Smooth muscle cell of bladder (primary cell): ENCODE measurements at places on chromosomes 2 and 18. TPM values are rescaled to one million over a fixed set of nuclear protein-coding genes. Genes with fewer than 3 reads are reported as not detected.

INHA gene
- total RNA-seq: 0.28 and 0.46 TPM in 2 replicates

SIX2 gene
- under 0.01 and 0.18 TPM in 2 replicates for total RNA-seq

ASPRV1 gene
- total RNA-seq: 0.14 and 0.28 TPM in 2 replicates

RNF103 gene
- 11.4 and 16.2 TPM in 2 replicates for total RNA-seq

CD8B2 gene
- not detected in 2 replicates for total RNA-seq

SULT1C2 gene
- under 0.01 and 0.83 TPM in 2 replicates for total RNA-seq

TTR gene
- not detected in 2 replicates for total RNA-seq
